Fibroblast of skin of back (primary cell): ENCODE measurements at places on chromosomes 6 and 20.

- no peak for DNase-seq
These were observed 127.2 kb downstream of the STXBP5 start for GRCh38 chr6:147331401-147331800.

- DNase-seq, result no peak
These were observed 5.0 kb upstream of the COX4I2 start for GRCh38 chr20:31632548-31633338.

DNA sequence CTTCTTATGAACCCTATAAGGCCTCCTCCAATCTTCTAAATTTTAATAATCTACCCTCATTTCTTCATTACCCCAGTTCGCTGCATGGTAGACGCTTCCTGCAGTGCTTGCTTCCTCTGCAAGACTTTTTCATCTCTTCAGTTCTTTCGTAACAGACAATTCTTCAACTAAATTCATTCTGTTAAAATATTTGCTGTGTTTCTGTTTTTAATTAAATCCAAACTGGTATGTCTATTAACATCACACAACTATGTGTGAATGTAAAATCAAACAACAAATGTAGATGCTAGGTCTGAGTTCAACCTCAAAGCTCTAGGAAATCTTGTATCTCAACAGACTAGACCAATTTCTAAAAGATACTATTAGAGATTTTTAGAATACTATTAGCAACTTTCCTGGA lies 199.3 kb downstream of the RNGTT start:
- no peak for DNase-seq

- no peak for DNase-seq
These were observed 59.4 kb downstream of the GFOD1 start for GRCh38 chr6:13427801-13428582.

DNA sequence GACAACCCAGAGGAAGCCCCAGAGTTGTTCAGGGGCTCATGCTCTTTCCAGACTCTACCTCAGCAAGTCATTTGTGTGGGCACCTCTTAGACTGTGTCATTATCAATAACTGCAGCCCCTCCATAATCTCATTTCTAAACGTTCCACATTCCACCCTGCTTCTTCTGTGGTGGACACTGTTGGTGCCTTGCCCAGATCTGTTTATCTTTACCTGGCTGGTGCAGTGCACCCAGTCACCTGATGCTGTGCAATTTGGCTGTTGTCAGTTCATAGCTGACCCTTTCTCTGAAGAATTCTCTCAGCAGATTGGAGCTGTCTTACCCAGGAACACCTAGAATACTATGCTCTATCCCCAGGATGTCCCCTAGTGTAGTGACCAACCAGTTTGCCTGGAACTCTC lies 80.0 kb downstream of the ATRN start:
- DNase-seq, result no peak

DNA sequence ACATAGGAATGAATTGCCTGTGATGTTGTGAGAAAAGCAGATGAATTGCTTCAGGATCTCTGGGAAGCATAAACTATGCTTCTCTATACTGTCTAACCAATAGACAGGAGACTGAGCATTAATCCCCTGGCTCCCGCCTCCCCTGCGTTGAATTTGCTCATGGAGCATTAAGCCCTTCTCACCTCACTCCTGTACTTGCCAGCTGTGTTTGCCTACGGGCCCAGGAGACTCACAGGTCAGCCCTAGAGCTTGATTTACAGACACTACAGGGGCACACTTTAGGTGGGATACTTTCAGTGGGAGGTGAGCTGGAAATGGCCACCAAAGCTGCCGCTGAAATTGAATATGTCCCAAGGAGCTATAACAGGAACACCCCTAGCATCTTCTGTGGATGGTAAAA lies 418.7 kb downstream of the CBLN4 start:
- DNase-seq, result no peak

- no peak for DNase-seq
These were observed 4.3 kb upstream of the BTN3A2 start for GRCh38 chr6:26360451-26361416.

- peak; percentile 94 for DNase-seq
These were observed 179.5 kb upstream of the AKAP12 start for GRCh38 chr6:151060096-151060765.

DNA sequence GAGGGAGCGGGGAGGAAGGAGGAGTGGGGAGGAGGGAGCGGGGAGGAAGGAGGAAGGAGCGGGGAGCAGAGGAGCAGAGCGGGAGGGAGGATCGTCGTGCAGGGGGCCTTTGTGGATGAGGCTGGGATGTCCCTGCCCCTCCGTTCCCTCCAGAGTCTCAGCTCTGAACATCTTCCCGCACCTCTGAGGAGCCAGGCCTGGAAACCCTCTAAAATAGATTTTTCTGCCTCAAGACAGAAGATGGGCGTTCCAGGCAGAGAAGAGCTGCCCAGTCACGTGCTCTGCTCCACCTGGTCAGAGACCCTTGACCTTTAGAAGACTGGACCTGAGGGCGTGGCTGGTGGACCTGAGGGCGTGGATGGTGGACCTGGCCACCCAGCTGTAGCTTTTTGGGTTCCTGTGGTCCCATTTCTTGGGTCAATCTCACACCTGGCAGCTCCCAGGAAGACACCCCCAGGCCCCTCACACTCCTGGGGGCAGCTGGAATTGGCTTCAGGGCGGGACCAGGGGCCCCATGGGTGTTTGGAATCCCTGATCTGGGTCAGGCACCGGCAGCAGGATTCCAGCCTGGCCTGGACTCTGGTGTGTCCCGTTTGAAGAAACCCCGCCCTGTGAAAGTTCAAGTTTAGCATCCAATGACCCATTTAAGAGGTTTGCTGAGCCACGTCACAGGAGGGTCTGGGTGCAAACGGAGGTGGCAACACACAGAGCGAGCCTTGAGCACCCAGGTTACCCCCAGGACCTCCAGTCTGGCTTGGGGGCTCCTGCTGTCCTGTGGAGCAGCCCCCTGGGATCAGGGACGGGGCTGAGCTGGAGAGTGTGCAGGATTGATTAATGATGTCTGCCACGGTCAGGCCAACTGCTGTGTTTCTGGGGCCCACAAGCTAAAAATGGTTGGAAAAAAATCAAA lies 96.9 kb upstream of the BHLHE23 start:
- peak; percentile 11 for DNase-seq

- DNase-seq, result no peak
These were observed 137.7 kb upstream of the C6orf118 start for GRCh38 chr6:165447141-165447540.

- no peak for DNase-seq
These were observed 677.6 kb downstream of the KIF16B start for GRCh38 chr20:15895560-15896084.

GRCh38 chr20:50481741-50482140 lies 28.4 kb upstream of the PTPN1 start:
- DNase-seq, result no peak

DNA sequence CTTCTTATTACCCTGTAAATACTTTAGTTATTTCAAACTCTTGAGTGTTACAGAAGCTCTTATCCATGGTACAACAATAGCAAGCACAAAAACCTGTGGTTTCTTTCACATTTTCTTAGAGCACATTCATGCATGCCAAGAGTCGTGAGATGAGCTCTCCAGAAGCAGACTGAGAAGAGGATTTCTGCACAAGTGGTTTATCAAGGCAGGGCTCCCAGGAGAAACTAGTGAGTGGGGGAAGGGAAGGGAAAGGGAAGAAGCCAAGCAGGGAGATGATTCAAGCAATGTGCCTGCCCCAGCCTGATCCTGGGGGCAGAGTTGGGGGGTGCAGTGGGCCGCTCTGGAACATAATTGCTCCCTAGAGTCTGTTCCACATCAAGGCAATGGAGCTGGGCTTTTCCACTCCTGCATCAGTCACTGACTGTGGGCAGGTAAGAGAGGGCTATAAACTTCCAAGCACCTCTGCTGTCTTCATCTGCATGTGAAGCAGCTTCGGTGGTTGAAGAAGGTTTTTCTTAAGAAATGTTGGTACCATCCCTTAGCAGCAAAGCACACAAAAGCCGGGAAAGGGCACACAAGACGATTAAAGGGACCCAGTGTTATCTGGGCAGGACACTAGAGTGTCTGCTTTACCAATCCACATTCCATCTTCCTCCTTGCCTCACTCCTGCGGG lies 152.1 kb downstream of the PLCB4 start:
- DNase-seq, result peak; percentile 93

GRCh38 chr6:131116755-131117360 lies 18.4 kb upstream of the AKAP7 start:
- DNase-seq, result peak; percentile 57

DNA sequence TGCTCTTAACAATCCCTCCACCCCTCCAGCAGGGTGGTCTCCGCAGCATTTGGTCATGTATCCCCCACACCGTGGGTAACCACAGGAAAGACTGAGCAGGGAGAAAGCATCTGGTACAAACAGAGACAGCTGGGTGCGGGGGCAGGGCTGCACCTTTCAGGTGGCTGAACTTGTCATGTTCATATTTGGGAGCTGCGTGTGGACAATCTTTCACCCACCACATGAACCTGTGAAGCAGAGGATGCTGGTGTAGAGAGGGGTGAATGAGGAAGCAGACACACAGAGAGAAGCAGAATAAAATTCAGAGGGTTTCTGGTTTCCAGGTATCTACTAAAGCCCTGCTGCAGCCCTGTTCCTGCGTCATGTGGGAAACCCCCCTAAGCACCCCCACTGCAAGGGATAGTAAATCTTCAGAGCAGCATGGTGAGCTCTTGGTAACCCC lies 8.9 kb downstream of the GFOD1 start:
- DNase-seq, result no peak

DNA sequence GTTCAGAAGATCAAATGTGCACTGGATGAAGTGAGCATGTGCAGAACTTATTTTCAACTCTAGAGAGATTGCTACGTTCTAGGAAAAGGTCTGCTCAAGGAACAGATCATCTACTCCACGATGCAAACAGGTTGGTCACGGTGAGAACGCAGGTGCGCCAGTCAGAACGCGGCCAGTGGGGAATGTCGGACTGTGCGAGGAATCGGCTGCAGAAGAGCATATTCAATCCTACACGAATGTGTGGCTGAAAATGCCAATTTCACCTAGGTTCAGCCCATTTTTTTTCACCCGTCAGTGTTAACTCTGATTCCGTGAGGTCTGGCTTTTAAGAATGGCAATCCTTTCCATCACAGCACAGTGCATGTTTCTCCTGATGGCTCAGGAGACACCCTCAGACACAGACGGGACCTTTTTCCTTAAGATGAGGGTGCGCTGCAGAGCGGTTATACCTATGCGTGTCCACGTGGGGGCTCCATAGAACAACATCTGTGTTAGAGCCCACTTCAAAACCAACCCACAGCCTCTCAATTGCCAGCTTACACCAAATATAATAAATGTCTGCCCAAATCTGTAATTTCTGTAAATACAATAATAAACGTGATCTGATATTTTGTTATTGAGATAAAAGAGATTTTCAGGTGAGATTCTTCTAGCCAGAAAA lies 250.4 kb downstream of the FOXA2 start:
- peak; percentile 46 for DNase-seq

DNA sequence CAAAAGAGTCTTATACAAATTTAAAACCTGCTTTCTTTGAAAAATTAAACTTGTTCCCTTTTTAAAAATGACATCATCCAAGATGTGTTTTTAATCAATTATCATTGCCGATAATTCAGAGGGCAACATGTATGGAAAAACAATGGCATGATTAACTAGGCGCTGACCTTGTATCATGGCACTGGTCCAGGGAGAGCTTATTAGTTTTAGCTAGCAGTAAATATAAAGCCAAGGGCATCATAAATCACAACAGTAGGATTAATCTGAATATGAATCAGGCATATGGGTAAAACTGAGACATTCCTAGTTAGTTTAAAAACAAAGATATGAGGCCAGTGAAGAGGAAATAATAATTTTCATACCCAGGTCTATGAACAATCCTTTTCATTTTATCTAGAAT lies 374.0 kb downstream of the HDGFL1 start:
- no peak for DNase-seq

GRCh38 chr6:19337101-19337500 lies 500.1 kb upstream of the ID4 start:
- no peak for DNase-seq

DNA sequence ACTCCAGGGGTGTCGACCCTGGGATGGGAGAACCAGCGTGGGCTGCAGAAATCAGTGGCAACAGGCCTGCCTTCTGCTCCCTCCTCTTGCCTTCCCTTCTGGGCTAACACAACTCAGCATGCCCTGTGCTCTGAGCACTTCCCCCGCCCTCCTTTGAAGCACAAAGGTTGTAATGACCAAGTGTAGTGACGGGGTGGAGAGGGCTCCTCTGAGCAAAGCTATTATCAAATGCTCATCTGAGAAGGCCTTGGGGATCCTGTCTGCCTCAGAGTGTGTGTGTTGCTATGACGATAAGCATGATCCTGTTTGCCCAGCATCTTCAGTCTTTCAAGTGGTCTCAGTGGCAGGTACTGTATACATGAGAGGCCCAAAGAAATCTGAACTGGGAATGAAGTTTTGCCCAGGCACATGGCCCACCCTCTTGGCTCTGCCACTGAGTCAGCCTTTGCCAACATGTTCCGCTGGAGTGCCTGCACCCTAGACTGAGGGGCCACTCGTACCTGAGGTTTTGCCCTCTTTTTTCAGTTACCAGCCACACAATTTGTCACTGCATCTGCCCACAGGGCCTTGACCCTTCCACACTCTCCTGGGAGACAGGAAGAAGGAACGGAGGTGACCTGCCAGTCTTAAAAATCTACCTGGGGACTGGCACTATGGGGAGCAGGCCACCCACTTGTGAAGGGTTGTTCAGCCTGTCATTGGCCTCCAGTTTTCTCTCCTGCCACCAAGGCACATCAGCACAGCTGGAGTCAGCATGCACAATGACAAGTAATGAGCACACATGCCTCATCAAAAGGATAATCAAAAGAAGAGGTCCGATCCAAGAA lies 74.5 kb downstream of the GFOD1 start:
- DNase-seq, result no peak

- DNase-seq, result no peak
These were observed 50.0 kb upstream of the DTNBP1 start for GRCh38 chr6:15712797-15713196.

DNA sequence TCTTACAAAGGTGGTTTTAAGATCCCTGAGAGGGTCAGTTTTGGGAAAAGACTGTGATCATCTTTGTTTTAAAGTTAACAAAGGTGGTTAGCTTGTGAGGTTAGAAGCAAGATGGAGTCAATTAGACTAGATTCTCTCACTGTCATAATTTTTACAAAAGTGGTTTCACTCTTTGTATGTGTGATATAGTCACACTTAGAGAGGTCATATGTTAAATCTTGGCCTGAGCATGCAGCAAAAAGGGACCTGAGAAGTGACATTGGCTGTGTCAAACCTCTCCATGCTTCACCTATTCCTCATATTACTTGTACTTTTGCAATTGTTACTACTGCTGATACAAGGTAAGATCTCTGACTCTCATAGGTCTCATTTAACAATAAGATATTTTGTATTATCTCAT lies 368.0 kb downstream of the TBC1D32 start:
- DNase-seq, result no peak

GRCh38 chr20:18224968-18225568 lies 63.3 kb upstream of the ZNF133 start:
- peak; percentile 80 for DNase-seq

DNA sequence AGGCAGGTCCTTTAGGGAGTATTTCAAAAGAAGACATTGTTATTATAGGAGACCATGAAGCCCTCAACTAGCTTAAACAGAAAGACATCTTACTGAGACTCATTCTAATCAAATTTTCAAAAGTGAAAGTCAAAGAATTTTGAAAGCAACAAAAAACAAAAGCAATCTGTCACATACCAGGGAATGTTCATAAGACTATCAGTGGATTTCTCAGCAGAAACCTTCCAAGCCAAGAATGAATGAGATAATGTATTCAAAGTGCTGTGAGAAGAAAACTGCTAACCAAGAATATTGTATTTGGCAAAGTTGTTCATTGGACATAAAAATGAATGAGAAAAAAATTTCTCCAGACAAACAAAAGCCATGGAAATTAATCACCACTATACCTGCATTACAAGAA lies 48.2 kb upstream of the FUT9 start:
- DNase-seq, result no peak

GRCh38 chr6:16316741-16317251 lies 78.4 kb downstream of the GMPR start:
- DNase-seq, result peak; percentile 75
